ENCODE measurements at places on chromosomes 12 and 14.

GRCh38 chr12:130213249-130213648 is 51.0 kb downstream of the FZD10 start:
- DNase-seq = no peak

DNA sequence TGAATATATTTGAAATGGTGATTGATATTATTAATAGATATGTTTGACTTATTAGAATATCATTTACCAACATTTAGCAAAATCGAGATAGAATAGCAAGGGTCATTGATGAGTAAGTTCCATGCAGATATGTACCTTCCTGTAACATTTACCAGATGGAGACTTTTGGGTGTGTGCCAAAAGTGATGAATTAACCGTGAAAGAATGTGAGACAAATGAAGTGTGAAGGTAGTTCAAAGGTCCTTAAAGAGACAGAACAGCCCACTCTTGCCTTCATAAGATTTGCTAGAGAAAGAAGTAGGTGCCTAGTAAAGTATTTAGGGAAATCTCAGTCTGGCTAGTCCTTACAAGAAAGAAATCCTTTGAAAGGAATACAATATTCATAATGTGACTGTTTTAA is 45.5 kb downstream of the FGD4 start:
- DNase-seq = no peak

- DNase-seq = no peak
Measured at GRCh38 chr12:15001733-15002382, 29.0 kb downstream of the PDE6H start.

DNA sequence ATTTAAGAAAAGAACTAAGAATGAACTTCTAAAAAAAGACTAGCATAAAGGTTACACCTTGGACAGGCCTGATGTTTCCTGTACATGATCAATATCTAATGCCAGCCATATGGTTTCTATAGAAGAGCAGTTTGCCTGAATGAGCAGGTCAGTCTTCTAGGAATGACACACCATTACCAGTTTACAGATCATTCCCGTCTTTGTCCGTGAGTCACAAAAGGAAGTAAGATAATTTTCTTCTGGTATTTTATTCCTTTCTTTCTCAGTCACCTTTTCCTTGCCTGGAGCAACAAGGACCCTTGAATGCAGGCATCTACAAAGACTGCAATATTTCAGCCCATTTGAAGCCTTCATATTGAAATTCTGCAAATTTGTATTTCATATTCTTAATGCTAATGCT is 44.6 kb upstream of the CNTN1 start:
- DNase-seq = no peak

DNA sequence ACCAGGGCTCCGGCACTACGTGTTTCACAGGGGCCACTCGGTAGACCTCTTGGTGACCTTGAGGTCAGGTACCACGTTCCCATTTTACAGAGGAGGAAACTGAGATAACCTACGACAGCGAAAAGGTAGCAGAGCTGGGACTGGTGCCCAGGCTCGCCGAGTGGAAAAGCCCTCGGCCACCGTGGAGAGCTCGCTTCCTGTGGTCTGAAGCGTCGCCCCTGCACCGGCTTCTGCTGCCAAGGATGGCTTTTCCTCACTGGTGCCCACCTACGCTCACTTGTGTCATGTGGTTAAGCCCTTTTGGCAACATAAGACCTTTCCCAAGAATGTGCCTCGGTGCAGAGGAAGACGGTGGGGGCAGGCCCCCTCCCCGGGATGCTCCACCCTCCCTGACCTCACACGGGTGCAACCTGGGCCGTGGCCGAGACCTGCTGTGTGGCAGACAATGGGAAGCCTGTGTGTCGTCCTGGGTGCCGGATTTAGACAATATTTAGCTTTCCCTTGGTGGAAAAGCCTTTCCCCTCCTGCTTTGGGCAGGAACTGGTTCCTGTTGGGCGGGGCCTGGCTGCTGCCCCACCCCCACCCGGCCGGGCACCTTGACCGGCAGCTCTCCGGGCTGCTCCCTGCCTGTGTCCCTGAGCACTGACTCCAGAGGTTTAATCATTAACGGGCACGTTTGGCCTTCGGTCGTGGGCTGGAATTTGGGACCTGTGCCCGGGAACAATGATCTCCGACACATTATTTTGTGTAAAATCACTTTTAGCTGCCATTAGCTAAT is 32.4 kb upstream of the PPP1R13B start:
- no peak for DNase-seq

GRCh38 chr14:58368956-58369355 is 26.8 kb upstream of the TOMM20L start:
- no peak for DNase-seq

GRCh38 chr14:42671636-42672035 is 1065.0 kb downstream of the LRFN5 start:
- DNase-seq = no peak

GRCh38 chr12:59580050-59580449 is 15.8 kb upstream of the SLC16A7 start:
- DNase-seq = no peak

DNA sequence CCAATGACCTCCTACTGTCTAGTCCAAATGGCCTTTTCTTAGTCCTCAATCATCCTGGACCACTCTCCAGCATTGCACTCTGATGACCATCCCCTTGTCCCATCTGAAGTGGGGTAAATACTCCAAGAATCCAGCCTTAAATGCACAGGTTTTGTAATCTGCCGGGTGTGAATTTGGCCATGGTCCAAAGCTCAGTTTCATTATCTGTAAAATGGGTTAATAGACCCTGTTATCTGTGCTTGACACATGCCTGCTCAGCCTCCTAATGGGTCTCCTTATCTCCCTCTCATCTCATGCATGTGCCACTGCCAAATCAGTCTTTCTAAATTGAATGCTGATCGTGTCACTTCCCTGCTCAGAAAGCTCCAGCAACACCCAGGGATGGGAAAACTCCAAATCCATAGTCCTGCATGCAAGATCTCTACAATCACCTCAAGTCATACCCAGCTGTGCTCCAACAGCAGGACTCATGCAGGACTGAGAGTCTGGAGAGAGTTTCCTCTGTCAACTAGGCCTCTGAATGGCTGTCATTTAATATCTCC is 22.3 kb downstream of the LGR5 start:
- DNase-seq = no peak

- DNase-seq = no peak
Measured at GRCh38 chr14:77046721-77047120, 18.2 kb upstream of the IRF2BPL start.

DNA sequence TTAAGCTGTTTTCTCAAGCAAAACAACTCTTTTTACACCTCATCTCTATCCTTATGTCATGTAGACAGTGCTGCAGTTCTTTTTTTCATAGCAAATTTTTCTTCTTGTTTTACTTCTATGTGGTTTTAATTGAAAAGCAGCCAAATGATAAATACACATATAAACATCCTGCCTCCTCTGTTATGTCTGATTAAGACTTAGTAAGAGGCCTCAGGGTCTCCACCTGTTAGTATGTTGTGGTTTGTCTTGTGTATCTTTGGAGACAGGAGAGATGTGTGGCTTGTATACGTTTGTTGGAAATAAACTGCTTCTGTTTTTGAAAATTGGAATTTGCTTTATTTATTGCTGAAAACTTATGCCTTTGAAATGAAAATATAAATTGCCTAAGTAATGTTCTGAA is 32.0 kb downstream of the PEX5 start:
- DNase-seq = no peak

DNA sequence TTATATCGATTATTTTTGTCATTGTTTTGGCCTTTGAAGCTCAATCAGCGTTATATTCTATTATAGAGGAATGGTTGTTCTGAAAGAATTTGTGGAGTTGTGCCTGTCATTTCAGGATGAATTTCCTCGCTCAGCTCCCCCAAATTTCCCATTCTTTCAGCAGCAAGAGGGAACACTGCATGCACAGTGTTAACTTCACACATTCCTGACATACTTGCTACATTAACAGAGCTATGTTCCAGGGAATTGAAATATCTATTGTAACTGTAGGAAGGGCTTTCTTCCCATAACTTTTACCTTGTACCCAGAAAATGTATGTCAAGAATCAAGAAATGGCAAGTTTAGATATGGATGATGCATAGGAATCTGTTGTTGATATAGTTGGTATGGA is 379.0 kb downstream of the LRIG3 start:
- no peak for DNase-seq

GRCh38 chr12:132320767-132321211 is 8.6 kb downstream of the GALNT9 start:
- DNase-seq = no peak

- DNase-seq = no peak
Measured at GRCh38 chr12:105933671-105934665, 204.8 kb downstream of the NUAK1 start.

DNA sequence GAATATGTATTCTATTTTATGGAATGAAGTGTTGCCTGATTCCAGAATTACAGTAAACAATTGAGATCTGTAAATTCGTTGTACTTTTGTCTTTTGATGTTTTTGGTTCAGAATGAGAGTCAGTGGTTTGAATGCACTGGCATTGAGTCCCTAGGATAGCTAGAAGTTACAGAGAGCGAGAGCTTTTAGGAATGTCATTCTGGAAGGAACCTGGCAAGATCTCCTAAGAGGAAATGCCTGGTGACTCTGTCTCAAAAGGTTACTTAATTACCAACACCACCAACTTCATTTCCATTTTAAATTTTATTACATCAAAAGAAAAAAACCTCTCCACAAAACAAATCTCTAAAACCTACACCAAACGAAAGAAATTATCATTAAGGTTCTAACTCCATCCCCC is 6.0 kb upstream of the CEBPE start:
- no peak for DNase-seq

DNA sequence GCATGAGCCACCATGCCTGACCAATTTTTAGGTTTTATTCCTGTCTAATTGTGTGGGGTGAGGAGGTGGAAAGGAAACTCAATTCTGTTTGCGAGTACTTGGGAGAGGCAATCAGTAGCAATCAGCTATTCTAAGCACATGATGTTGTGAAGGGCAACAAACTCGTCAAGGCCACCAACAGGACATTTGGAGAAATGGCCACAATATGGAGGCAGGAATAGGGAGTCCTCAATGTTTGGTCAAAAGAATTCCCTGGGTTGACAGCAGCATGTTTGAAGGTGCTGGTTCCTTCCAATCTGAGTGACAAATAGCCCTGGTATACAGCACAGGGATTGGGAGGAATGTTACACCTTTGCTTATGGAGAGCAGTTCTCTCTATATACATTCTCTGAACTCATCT is 32.7 kb upstream of the USP44 start:
- no peak for DNase-seq

DNA sequence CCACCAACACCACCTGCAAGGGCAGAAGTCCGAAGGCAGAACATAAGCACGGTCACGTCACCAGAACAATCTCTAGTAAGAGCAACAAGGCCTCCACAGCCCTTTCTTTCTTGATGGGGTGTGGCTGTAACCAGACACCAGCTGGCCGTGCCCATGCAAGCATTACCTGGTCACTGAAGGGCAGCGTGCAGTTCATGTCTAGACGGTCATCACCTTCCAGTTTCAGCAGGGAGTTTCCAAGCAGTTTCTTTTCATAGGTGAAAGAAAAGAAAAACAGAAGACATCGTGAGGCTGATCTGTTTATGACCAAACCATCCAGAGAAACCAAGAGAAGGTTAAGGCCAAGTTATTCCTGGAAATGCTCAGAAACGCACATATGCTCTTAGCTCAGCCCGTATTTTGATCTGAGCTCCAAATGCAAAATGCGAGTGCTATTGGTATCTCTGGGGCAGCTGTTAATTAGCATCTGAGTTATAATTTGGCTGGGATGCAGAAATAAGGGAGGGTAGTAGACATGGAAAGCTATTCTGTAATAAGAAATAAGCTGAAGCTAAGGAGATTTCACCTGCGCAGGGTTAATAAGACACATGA is 42.5 kb downstream of the PRKAB1 start:
- DNase-seq = no peak

- no peak for DNase-seq
Measured at GRCh38 chr12:8050600-8051250, 15.4 kb downstream of the C3AR1 start.

DNA sequence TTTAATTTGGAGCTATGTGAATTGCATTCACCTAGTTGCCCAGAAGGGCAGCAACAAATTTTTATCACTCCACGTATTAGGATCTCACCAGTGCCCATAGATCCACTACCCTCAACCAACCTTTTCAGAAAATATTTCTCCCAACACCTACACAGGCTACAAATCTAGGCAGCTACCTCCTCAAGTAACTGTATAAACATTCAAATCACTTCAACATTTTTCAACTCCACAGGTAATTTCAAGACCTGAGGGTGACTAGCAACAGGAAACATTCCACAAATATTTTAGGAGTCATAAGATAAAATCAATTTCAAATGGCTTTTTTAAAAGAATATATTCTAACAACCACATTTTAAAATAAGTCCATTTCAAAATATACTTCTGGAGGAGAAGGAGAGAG is 12.9 kb downstream of the PHLDA1 start:
- no peak for DNase-seq

DNA sequence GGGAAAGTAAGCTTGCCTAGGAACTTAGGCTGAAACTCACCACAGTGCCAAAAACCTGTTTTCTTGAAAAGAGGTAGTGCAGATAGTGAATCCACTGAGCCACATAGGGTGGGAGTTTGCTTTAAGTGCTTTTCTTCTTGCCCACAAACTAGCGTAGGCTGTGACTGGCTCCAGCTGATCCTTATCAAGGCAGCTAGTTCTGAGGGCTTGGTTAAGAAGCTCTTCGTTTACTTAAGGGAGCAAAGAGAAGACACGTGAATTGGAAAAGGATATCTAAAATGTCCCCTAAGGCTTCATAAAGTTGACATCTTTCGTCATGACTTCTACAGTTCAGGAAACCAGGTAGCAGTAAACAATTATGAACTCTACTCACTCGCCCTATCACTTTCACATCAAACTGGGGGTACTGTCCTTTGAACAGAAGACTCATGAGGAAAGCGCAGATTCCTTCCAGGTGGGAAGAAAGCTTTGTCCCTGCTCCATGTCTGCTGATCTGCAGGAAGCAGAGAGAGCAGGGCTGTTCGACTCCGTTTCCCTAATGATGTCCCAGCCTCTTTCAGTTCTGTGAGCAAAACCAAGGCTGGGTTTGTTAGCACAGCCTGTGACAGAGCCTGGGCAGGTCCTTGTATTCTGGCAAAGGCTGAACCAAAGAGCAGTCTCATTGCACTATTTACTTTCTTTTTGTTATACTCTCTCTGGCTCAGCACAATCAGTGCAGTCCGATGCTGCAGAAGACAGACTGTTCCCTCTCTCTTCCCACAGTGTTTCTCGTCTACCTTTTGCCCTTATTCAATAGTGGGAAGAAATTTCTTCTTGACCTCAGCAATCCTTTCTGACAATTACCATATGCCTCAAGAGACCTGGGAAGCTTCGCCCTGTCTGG is 93.5 kb upstream of the ETV6 start:
- DNase-seq = no peak

- DNase-seq = no peak
Measured at GRCh38 chr14:87152693-87153092, 840.3 kb downstream of the GALC start.

GRCh38 chr12:104680070-104680469 is 223.3 kb downstream of the CHST11 start:
- DNase-seq = no peak

- DNase-seq = no peak
Measured at GRCh38 chr14:91889477-91890211, 22.3 kb upstream of the TC2N start.

DNA sequence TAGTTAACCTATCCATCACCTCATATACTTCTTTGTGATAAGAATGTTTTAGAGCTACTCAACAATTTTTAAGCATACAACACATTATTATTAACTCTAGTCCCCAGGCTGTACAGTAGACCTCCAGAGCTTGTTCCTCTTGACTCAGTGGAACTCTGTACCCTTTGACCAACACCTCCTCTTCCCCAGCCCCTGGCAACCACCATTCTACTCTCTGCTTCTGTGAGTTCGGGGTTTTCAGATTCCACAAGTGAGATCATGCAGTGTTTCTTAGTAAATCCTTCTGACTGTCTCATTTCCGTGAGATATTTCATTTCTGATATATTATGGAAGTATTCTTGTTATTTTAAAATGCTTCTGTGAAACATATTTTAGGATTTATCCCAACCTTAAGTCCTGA is 200.7 kb downstream of the PCNX1 start:
- no peak for DNase-seq

Data from NCI-H1048 (cell line).